ENCODE measurements at places on chromosomes 2 and 18. TPM values are rescaled to one million over a fixed set of nuclear protein-coding genes. Genes with fewer than 3 reads are reported as not detected.

OTOS gene
- total RNA-seq = not detected

FN1 gene
- 3,432 TPM for total RNA-seq

INHA gene
- 0.26 TPM for total RNA-seq

TUBB8B gene
- total RNA-seq = not detected

VWC2L gene
- total RNA-seq = not detected

LRATD1 gene
- total RNA-seq = under 0.01 TPM

REG3G gene
- total RNA-seq = not detected

SETBP1 gene
- 23.8 TPM for total RNA-seq

GEN1 gene
- total RNA-seq = 20.1 TPM

CHRND gene
- total RNA-seq = not detected

ANO7 gene
- total RNA-seq = 1.2 TPM

DSG1 gene
- not detected for total RNA-seq

COPS7B gene
- 26.1 TPM for total RNA-seq

IL18RAP gene
- not detected for total RNA-seq

GAREM1 gene
- total RNA-seq = 3.0 TPM

REEP1 gene
- 0.52 TPM for total RNA-seq

All from articular chondrocyte of knee joint (primary cell).